ENCODE measurements at places on chromosomes 13 and 19.

- DNase-seq = no peak
These were observed 456.0 kb downstream of the PCDH17 start for GRCh38 chr13:58087566-58087965.

DNA sequence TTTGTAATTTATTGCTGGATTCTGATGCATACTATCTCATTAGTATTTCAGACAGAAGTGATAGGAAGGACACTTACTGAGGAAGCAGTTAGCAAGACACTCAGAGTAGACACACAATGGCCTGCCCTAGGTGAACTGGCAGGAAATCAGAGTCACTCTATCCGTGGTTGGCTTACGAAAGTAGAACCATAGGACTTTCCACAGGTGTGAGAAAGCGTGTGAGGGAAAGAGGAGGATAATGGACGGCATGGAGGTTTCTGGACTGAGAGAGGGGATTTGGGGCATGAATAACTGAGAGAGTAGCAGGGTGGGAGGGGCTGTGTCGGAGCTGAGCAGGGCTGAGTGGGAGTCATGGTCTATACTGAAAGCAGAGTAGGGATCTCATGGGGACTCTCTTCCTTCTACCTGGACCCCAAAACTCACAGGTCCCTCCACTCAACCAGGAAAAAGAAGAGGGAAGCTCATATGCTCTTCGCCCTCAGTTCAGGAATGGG is 18.7 kb upstream of the EID2 start:
- DNase-seq = no peak

DNA sequence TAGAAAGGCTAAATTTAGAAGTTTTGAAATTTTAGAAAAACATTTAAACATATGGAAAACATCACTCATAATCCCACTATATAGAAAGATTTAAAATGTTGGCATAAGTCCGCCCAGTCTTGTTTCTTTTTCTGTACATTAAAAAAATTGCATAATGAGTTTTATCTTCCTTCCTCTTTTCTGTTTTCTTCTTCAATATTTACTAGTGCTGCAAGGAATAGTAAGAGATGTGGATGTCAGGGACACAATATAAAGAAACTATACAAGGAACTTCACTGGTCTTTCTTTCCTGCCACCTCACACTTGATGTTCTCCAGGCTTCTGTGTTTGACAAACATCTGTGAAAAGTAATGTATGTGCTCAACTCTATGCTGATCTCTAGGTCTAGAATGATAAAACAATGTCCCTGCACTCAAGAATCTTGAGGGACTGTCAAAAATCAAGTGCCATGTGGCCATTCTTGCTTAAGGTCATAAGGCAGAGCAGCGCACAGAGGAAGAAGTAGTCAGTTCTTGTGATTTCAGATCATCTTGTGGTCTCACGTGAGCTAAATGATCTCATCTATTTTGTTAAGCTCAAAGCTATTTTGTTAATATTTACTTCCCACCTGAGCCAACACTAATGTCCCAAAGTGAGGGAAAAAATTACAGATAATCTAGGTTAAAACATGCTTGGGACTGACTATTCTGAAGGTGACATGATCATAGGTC is 186.9 kb upstream of the OBI1 start:
- DNase-seq = no peak

- no peak for DNase-seq
These were observed 94.0 kb downstream of the PTPRS start for GRCh38 chr19:5246554-5247155.

GRCh38 chr13:91776611-91777193 is 378.3 kb downstream of the GPC5 start:
- no peak for DNase-seq

GRCh38 chr13:61214551-61214950 is 201.1 kb downstream of the PCDH20 start:
- DNase-seq = no peak

- no peak for DNase-seq
These were observed 5.0 kb upstream of the JUNB start for GRCh38 chr19:12786141-12786870.

- DNase-seq = peak; percentile 85
These were observed 2301.2 kb downstream of the PCDH9 start for GRCh38 chr13:64928696-64929499.

- DNase-seq = no peak
These were observed 20.8 kb upstream of the ASPDH start for GRCh38 chr19:50534478-50534877.

- no peak for DNase-seq
These were observed 24.9 kb downstream of the SLC8A2 start for GRCh38 chr19:47446534-47447469.

GRCh38 chr13:30446126-30446500 is 19.6 kb downstream of the HMGB1 start:
- no peak for DNase-seq

- peak; percentile 84 for DNase-seq
These were observed 91.8 kb upstream of the TSC22D1 start for GRCh38 chr13:44667943-44668342.

DNA sequence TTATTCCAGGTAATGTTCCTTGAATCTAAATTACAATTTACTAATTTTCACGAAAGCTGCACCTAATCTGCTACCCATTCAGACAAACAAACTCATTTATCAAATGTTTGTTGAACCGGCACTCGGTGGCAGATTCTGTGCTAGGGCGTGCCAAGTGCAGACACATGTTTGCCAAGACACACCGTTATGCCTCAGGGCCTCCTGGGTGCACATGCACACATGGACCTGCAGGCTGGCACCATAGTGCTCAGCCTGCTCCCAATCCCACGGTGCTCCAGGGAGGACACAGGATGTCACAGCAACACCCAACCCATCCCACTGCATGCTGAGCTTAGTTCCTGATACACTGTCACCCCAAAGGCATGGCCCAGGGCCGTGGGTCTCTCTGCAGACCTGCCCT is 7.7 kb downstream of the SCGB2B2 start:
- no peak for DNase-seq

- DNase-seq = no peak
These were observed 58.9 kb downstream of the TMED1 start for GRCh38 chr19:10776900-10777650.

All from adipocyte (in vitro differentiated cells).